Activated CD8-positive, alpha-beta memory T cell treated with anti-CD3 and anti-CD28 coated beads for 4 hours (primary cell): ENCODE measurements at places on chromosomes 5 and 9.

- no peak for DNase-seq
Observed at GRCh38 chr9:20321423-20322082, 300.7 kb downstream of the MLLT3 start.

DNA sequence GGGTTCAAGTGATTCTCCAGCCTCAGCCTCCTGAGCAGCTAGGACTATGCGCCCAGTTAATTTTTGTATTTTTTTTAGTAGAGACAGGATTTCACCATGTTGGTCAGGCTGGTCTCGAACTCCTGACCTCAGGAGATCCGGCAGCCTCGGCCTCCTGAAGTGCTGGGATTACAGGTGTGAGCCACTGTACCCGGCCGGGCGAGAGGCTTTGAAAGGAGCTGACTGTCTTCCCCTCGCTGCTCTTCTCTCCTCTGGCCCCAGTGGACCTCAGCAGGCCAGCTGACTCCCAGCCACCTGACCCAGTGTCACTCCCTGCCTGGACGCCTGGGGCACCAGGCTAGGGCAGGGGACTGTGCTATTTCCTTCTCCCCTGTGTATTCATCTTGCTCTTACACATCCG lies 89.5 kb upstream of the ANKRD55 start:
- DNase-seq, result no peak

GRCh38 chr9:72843520-72844439 lies 109.1 kb downstream of the ALDH1A1 start:
- DNase-seq, result no peak

DNA sequence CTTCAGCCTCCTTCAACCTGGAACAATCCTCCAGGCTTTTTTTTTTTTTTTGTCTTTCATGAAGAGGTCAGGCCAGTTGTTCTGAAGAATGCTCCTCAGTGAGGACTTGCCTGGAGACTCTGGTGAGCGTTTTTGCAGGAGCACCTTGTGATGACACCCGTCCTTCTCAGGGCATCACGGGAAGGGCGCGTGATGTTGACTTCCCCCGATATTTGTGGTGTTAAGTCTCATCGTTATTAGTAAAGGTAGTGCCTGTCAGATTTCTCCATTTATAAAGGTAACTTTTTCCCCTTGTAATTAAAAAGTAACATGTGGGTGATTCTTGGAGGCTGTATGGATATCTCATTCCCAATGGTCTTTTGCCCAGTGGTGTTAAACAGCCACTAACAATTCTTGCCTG lies 11.1 kb upstream of the PSMB7 start:
- DNase-seq, result no peak

GRCh38 chr9:128927731-128928411 lies 7.1 kb downstream of the PHYHD1 start:
- DNase-seq, result no peak

GRCh38 chr5:58498340-58498942 lies 7.2 kb downstream of the GAPT start:
- DNase-seq, result no peak

DNA sequence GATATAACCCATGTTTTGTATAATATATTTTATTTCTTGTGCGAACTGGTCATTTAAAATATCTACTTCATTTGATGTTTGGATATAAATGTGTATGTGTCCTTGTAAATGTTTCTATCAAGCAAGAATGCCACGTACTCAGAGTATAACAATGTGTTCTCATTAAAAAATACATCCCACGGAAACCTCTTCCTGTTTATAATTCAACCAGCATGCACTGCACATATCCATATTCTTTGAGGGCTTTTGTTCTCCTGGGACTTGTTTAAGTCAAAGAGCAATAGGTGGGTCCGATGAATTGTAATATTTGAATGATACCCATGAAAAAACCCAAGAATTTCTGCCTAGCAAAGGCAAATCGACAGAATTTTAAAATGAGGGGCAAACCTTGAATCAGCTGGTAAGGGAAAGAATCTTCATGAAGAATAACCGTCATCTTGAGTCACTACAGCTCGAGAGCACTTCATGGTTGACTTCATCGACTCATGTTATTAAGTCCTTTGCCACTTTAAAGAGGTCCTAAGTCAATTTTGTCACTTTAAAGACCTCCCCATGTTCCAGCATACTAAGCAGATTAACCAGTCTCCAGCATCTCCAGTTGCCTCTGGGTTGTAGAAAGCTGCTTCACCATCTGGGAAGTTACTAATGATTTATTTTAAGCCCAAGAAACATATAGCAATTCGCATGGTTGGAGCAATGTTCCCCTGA lies 80.6 kb downstream of the NPR3 start:
- DNase-seq, result no peak

DNA sequence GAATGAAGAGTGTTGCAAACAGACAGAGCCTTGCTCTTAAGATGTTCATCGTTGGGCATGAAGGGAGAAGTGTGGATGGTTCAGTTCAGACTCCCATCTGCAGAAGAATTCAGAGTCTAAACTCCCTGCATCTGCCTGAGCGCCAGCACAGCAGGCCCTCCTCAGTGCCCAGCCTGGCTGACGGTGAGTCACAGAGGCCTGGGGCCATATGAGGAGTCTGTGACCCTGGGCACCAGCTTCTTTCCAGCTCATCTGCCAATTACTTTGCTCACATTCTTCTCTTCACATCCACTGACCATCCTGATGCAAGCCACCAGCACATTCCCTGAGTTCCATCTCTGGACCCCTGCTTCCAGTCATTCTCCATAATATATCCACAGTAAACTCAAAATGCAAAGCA lies 401.1 kb upstream of the TRPC7 start:
- DNase-seq, result no peak

DNA sequence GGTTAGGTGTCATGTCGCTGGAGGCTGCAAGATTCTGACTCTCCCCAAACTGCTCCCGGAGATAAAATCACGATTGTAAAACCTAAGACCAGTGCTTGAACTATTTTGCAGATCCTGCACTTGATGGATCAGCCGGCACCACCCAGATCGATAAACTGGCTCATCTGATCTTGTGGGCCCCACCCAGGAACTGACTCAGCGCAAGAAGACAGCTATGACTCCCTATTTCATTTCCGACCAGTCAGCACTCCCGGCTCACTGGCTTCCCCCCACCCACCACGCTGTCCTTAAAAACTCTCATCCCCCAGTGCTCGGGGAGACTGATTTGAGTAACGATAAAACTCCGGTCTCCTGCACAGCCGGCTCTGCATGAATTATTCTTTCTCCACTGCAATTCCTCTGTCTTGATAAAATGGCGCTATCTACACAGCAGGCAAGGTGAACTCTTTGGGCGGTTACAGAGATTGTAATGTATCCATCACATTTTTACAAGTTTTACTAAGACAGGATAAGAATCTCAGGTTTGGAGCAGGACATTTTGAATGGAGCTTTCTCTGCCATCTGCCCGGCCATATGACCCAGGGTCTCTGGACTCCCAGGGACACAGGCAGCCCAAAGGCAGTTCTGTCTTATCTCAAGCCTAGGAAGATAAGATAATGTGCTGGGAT lies 10.6 kb upstream of the PPP1R26 start:
- no peak for DNase-seq

DNA sequence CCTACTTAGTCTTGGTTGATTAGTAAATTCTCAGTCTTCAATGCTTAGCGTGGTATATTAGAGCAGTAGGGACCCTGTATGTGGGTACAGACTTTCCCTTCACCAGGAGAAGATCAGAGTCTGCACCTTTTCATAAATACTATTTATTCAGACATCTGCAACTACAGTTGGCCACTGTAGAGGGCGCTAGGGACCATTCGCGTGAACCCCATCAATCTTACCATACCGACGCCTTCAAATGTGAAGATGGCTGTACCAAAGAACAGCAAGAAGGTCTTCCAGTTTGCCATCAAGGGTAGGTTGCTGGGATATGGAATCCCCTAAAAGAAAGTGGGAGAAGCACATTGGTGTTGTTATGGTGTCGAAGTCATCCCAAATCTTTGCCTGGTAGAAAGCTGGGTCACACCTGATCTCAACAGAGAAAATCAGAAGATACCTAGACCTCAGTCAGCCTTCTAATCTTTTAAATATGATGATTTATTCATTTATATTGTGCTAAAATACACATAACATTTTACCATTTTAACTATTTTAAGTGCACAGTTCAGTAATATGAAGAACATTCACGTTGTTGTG lies 19.1 kb downstream of the SLC36A3 start:
- no peak for DNase-seq

GRCh38 chr5:88691945-88692868 lies 190.8 kb downstream of the MEF2C start:
- no peak for DNase-seq

DNA sequence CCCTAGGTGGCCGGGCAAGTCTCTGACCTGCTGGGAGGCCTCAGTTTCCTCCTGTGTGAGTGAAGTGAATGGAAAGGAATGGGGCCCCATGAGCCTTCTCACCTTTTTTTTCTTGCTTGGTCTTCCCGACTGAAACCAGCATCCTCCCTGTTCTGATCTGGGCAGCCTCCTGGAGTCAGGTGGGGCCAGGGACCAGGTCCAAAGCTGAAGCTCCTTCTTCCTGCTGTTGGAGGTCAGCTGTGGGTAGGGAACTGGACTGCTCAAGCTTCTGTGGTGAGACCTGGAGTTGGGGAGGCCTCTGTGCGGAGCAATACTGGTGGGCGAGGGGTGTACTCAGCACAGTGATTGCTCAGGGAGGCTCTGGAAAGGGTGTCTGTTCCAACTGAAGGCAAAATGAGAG lies 99.7 kb downstream of the PCSK1 start:
- DNase-seq, result no peak

- DNase-seq, result no peak
Observed at GRCh38 chr9:70814597-70814996, 306.8 kb downstream of the TRPM3 start.

DNA sequence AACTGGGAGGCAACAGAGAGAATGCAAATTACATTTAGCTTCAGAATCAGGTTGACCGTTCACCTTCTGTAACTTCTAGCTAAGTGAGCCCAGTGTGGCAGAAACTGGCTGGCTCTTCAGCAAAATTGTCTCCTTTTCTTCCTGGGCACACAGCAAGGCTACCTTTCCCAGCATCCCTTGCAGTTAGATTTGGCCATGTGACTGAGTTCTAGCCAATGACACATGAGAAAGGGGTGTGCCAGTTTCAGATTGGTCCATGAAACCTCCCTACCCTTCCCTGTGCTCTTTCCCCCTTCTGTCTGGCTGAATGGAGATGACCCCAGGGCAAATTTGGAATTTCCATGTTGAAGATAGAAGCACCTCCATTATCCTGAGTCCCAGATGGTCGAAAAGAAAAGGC lies 72.5 kb upstream of the SMIM23 start:
- DNase-seq, result no peak

DNA sequence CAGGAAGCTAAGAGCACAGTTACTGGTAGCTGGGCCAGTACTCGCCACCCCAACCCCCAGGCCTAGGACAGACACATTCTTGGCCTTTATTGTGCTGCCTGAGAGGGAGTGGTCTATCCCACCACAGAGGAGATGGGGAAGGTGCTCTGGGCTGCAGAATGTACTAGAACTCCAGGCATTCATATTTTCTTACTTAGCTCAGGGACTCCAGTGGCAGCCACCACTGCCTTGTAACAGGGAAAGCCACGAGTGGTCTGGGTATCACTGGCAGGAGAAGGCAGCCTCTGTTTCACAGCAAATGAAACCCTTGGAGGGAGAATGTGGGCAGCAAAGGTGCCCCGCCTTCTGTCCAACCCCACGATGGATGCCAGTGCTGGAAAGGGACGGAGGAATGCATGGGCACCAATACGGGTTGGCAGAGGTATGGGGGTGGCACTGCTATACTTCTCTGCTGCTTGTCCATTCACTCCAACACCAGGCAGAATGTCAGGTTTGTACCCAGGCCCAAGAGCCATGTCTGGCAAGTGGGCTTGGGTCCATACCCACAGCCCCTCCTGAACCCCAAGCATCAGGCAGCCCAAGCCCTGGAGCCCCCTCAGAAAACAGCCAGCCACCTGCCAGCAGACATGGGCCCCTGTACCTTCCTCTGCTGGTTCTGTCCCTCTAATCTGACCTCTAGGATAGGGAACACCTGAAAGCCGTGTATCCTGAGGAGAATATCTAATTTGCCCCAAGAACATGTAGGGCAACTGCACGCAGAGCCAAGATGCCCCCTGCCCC lies 4.6 kb downstream of the SEPTIN8 start:
- DNase-seq, result no peak
